ENCODE measurements at places on chromosomes 16 and 17.

DNA sequence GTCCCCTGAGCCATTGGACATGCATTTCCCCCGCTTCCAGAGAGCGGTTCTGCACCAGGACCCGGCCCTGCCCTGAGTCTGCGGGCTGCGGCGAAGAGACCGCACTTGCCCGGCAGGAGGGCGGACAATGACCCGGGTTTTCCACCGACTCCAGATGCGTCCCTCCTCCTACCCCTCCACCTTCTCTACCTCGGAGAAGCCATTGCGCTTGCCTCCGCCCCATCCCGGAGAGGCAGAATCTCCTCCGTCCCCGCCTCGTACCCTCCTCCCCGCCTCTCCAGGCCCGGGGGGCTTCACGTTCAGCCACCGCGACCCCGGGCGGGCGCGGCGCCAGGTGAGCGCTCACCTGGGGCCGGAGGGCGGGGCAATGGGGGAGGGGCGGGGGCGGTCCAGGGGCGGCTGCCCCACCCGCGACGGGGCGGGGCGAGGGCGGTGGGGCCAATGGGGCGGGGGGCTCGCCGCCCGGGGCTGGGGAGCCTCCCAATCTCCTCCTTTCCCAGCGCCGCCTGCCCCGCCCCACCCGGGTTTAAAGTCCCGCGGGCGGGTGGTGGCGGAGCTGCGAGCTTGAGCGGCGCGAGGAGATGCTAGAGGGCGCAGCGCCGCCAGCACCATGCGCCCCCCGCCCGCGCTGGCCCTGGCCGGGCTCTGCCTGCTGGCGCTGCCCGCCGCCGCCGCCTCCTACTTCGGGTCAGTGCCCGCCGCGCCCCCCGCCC, at the start of gene WNT9B:
TSS of gene WNT9B (plus strand) at position 555 of the 713 bp plus-strand sequence. CDS start at position 611, 56 bp downstream.
- DNase-seq = no peak

DNA sequence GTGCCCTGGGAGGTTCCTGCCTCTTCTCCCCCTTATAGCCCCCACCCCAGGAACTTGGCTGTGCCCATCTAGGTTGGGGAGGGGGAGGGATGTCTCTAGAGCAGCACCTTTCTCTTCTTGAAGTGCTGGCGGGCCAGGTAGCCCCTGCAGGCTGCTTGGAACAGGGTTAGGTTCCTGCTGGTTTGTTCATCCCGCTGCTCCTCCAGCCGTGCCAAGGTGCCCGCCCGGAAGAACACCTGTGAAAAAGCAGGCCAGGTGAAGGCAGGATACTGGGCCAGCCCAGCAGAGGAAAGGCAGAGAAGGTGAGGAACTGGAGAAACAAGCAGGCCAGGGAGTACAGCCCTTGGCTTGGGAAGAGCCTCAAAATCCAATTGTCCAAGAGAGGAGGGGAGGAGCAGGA, 56.6 kb downstream of the PIPOX start:
- no peak for DNase-seq

DNA sequence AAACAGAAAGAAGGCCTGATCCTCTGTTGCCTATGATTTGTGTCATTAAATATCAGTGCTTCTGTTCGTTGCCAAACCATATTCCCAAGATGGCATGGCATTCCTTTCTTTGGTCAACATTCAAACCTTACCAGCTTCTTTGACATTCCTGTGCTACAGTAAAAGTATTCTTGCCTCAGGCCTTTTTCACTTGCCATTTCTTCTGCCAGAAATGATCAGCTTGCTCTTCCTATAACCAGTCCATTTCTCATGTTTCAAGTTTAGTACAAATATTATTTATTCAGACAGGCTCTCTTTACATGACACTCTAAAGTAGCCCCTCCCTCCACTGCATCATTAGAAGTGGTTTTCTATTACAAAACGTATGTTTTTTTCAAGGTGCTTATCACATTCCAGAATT, 278.3 kb downstream of the KCNJ2 start:
- DNase-seq = no peak

DNA sequence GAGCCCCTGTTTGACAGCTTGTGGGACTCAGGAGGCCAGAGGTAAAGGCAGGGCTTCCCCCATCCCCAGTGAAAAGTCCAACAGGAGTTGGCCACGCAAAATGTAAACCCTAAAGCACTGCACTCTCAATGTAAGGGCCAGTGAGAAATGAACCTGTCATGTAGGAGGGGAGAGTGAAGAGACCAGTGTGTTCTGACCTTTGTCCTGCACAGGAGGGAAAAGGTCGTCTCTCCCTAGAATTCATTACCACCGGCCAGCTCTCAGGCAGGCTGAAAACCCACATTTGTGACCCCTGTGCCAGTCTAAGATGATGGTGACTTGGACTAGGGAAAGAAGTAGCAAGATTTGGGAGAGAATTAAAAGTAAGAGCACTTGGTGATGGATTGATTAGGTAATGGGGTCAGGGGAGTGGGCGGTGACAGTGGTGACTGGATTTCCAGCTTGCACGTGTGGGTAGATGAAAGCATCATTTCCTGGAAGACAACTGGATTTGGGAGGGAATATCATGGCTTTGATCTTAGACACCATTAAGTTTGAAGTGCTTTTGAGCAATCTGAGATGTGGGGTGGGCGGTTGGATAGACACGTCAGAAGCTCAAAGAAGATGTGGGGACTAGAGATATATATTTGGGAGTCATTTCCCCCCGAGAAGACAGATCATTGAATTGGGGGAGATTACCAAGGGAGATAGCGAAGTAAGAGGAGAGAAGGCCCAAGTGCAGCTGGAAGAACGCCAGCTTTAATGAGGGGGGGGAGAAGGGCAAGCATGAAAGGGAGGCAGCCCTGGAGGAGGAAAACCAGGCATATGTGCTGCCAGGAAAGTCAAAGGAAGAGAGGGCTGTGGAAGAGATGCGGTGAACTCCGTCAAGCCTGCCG, 119.5 kb downstream of the NTN1 start:
- DNase-seq = no peak

- DNase-seq = no peak
These were observed 15.0 kb downstream of the GINS2 start for GRCh38 chr16:85673529-85674417.

- DNase-seq = no peak
These were observed 223.9 kb downstream of the WWOX start for GRCh38 chr16:78323315-78323714.

DNA sequence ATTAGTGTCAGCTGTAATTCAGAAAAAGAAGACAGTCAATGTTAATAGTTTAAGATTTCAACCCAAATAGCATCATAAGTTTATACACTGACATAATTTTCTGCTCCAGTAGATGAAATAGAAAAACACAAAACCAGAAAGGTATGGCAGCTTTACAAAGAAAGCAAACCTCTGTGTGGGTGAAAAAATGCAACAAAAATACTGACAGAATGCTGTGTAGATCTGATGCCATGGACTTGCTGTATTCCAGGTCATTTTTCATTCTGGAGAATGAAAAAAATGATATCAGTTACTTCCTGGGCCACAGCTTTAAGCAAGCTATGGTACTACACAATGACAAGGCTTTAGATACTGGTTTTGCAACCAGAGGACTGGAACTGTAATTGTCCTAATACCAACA, 116.0 kb downstream of the MAP2K4 start:
- no peak for DNase-seq

DNA sequence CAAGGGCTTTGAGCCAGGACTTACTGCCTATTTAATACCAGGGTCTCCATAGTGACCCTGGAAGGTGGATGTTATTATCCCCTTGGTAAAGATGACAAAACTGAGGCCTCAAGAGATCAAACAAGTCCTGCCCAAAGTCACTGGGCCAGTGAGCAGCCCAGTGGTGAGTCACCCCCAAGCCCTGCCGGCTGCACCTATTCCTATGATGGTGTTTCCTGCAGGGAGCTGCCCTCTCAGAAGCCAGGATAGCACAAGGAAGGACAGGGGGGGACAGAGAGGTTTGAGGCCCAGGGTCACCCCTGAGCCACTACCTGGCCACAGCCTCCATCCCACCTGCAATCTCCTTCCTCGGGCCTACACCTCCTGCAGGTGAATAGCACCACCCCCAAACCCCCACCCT, 90.9 kb downstream of the SDK2 start:
- no peak for DNase-seq

DNA sequence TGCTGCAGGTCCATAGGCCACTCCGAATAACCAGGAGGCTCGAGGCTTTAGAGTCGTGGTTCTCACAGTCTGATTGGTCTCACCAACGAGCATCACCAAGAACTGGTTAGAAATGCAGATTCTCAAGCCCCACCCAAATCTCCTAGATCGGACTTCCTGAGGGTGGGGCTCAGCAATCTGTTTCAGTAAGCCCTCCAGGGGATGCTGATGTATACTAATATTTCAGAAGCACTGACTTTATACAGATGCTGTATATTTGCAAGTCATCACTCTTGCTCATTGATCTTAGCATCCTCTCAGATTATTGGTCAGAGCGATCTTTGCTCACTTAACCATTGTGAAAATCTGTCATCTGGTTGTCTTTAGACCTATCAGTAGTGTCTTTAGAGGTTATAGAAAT, 4.4 kb upstream of the VAC14 start:
- DNase-seq = no peak

DNA sequence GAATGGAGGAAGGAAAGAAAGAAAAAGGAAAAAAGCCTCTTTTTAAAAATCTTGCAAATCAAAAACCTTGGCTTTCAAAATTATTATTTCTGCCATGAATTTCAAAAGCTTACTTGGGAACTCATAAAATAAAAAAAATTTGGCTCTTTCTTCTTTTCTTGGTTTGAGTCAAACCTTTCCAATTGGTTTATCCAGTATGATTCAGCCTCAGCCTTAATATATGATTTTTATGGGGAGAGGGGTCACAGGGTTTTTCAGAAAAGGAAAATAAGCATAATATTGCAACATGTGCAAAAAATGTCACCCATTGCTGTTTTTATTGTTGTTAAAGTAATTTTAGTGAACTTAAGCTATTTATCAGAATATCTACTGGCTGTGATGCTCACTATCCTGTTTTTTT, 31.2 kb upstream of the HAPSTR1 start:
- no peak for DNase-seq

GRCh38 chr17:35879773-35880654, at the start of gene CCL5:
Gene CCL5, minus strand, starts transcription at chr17:35880360.
- DNase-seq = no peak

GRCh38 chr17:82837586-82838320, 2.1 kb downstream of the ZNF750 start:
- DNase-seq = no peak

DNA sequence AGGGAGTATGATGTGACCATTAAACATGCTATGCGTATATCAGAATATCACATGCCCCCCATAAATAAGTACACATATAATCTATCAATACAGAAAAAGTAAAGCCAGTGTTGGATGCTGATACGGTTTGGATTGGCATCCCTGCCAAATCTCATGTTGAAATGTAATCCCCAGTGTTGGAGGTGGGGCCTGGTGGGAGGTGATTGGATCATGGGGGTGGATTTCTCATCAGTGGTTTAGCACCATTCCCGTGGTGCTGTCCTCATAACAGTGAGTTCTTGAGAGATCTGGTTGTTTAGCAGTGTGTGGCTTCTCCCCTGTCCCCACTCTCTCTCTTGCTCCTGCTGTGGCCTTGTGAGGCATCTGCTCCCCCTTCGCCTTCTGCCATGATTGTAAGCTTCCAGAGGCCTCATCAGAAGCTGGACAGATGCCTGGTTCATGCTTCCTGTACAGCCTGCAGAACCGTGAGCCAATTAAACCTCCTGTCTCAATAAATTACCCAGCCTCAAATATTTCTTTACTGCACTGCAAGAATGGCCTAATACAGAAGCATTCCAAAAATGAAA, 88.9 kb downstream of the AATF start:
- DNase-seq = no peak

DNA sequence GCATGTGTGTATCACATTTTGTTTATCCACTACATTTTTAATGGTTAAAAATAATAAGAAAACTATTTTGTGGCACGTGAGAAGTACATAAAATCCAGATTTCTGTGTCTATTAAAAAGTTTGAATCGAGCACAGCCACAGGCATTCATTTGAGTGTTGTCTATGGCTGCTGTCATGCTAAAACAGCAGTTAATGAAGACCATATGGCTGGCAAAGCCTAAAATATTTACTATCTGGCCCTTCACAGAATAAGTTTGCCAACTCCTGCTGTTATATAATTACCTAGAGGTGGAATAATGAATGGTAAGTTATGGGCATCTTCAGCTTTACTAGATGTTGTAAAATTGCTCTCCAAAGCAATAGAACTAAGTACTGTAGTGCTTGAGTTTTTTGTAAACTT, 30.5 kb downstream of the TMEM98 start:
- DNase-seq = no peak

- DNase-seq = no peak
These were observed 6.3 kb upstream of the IGF2BP1 start for GRCh38 chr17:48990882-48991357.

- DNase-seq = no peak
These were observed 238.2 kb upstream of the ASIC2 start for GRCh38 chr17:33531311-33531710.

DNA sequence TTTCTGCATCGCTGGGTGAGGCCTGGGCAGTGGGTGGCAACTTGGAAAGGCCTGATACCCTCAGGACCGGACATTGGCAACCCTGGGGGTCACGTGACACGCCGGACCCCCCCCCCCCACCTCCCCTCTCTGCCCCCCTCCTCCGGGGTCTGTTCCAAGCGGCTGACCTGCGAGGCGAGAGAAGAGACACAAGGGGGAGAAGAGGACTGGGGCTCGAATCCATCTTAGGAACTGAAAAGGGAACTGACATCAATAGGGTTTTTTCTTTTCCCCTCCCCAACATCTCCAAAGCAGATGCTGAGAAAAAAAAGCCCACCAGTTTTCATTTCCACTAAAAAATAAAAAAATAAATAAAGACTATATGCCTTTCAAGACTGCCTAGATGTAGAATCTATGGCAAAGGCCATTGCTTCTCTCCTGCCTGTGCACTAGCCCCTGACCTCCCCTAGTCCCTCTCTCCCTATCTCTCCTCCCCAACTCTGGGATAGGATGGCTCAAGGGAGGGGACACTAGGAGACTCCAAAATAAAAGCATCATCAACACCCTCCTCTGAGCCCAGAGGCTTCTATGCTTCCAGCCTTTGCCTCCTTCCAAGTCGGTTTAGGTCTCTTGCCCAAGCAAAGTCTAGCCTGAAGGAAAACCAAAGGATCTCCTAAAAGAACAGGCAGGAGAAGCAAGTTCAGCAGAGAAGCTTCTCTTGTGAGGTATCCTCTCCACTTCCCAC, 7.7 kb upstream of the HOXB2 start:
- DNase-seq = no peak

DNA sequence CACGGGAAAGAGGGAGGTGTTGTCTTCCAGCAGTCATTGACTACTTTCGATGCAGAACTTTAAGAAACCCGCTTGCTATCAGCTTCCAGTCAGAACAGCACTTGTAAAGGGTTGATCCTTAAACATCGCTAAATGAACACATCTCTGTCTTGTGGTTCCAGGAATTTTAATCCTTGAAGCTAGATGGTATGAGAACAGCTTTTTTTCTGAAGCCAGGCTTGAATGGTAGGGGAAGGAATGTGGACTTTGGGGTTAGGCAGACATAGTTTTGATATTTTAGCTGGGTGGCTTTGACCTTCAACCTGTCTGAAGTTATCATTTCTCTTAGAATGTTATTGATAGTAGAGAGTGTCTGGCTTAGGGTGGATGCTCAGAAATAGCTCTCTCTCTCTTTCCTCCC, 81.1 kb downstream of the RGS9 start:
- DNase-seq = no peak

DNA sequence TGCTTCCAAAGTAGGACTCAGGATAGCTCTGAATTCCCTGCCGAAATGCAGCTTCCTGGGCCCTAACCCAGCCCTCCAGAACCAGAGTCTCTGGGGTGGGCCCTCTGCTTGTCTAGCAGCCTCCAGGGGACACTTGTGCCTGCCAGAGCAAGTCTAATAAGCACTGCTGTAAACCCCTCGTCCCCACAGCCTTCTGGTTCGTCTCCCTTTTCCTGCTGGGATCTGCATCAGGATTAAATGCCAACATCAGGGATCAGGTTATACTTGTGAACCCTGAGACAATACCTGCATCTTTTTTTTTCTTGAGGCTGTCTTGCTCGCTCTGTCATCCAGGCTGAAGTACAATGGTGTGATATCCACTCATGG, 282.0 kb downstream of the SEC14L1 start:
- DNase-seq = no peak
